ENCODE measurements at places on chromosomes 6 and 20.

- no peak for DNase-seq
These were observed 111.0 kb downstream of the GJA10 start for GRCh38 chr6:90005048-90005827.

DNA sequence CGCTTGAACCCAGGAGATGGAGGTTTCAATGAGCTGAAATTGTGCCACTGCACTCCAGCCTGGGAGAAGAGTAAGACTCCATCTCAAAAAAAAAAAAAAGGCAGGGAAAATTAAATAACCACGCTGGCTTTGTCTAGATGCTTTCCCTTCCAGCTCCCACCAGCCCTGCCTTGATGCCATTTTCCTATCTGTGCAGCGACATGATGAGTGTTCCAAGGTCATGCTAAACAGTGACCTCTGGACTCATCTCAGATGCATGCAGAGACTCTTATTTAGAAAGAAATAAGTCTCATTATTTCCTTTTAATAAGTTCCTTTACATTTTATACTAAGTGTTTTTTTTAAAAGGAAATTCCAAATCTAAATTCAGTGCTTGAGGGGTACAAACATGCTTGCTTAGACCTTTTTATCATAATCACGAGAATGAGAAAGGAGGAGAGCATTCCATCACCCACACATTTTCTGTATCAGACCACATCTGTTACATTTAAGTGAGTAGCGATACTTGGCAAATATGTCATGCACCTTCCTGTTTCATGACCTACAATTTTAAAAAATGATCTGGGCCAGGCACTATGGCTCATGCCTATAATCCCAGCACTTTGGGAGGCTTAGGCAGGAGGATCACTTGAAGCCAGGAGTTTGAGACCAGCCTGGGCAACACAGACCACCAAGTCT is 101.1 kb upstream of the RREB1 start:
- DNase-seq, result no peak

DNA sequence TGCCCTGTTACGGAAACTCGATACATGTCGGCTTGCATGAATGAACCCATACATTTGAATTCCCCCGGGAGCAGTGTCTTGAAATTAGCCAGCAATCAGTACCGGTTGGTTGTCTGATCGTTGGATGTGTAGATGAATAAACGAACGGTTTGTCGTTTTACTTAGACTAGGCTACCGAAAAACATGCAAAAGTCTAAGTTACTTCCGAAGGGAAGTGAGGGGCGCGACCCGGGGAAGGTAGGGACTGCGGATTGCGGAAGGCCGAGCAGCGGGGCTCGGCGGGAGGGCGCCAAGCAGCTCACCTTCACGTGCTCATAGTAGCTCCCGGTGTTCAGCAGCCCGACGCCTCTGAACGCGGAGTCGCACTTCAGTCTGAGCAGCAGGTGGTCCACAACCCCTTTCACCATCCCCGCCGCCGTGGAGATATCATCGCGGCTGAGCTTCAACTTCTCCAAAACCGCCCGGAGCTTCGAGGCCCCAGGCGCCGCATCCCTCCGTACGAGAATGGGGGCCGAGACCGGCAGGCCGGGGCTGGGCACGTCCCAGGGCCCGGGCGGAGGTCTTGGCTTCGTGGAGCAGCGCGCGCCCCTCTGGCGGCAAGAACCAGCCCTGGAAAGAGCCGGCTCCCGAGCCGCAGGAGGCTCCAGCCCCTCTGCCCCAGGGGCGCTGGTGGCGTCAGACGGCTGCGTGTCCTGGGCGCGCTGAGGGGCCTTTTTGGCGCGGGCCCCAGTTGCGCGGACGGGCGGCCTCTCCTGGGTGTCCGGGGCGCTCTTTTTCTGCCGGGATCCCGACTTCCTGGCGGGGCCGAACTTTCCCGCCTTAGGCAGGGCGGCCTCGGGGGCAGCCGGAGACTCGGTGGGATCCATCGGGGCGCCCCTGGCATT is 632 bp downstream of the CGAS start:
- peak; percentile 82 for DNase-seq

DNA sequence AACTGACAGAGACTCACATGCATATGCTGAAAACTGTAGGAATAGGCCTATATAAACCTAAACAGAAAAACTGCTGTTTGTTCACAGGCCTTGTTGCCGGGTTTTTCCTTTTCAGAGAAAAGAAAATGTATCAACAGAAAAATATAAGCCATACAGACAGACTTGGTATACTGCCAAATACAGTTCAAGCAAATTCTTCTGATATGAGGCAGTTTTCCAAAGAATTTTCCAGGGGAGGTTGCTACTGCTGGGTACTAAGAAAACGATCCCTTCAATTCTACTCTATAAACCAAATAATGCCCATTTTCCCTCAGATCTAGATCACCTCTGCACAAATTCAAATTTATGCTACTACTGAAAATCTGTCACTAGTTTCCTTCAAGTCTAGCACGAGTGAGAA is 59.4 kb downstream of the ME1 start:
- DNase-seq, result no peak

DNA sequence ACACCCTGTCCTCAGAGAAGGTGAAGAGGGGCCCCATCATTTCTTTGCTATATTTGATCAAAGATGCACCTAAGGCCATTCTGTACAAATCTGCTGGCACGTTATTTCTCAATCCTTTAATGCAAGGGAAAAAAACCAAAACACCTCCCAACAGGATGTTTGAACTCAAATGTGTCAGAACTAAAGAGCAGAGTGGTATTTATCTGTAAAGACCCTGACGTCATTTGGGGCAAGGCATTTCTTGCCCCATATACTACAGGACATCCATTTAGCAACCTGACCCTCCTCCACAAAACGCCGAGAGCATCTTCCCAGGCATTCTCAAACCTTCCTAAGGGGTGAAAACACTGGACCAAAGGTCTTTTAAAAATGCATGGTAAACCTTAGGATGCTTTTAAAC is 50.8 kb downstream of the ZMYND8 start:
- no peak for DNase-seq

- DNase-seq, result no peak
These were observed 172.5 kb downstream of the FOXA2 start for GRCh38 chr20:22411627-22412450.

DNA sequence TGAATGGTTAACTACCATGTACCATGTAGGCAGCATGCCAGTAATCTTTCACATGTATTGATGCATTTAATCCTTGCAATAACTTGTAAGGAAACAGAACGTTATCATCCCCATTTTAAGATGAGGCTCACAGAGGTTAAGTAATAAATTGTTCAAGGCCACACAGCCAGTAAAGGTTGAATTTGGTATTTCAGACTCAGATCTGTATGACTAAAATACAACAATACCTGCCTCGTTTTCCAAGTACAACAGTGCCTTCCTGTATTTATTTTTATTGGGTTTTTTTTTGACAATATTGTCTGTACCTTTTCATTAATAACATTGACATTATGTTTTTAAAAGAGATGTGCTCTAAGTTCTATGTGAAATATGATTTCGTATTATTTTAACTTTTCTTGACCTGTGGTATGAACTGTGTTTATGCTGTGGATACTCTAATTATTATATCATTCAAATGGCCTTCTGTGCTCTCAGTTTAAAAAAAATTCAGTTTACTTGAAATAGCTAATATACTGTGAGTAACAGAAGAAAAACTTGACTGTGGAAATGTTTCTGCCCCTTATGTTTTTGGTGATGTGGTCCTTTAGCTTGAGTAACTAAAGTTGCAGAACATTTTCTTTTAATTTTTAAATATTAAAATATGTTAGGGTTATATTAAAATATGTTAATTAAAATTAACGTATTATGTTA is 39.7 kb downstream of the XRN2 start:
- no peak for DNase-seq

- DNase-seq, result no peak
These were observed 20.9 kb upstream of the HLA-DOA start for GRCh38 chr6:33030245-33030644.

GRCh38 chr20:46060301-46060881 is 29.4 kb downstream of the NCOA5 start:
- peak; percentile 37 for DNase-seq

DNA sequence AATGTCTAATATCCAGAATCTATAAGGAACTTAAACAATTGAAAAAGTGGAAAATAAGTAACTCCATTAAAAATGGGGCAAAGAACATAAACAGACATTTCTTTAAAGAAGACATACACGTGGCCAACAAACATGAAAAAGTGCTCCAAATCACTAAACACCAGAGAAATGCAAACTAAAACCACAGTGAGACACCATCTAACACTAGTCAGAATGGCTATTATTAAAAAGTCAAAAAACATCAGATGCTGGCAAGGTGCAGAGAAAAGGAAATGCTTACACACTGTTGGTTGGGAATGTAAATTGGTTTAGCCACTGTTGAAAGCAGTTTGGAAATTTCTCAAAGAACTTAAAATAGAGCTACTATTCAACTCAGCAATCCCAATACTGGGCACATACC is 169.2 kb upstream of the MANEA start:
- DNase-seq, result no peak

GRCh38 chr6:83071707-83072106 is 4.2 kb downstream of the DOP1A start:
- DNase-seq, result no peak

GRCh38 chr6:109172101-109172746 is 76.9 kb downstream of the CEP57L1 start:
- no peak for DNase-seq

GRCh38 chr20:63628246-63628975 is 1.5 kb upstream of the GMEB2 start:
- DNase-seq, result peak; percentile 78

GRCh38 chr20:2604506-2604835 is 48.0 kb upstream of the NOP56 start:
- DNase-seq, result no peak

- no peak for DNase-seq
These were observed 307.1 kb upstream of the RNF24 start for GRCh38 chr20:4322499-4322898.

DNA sequence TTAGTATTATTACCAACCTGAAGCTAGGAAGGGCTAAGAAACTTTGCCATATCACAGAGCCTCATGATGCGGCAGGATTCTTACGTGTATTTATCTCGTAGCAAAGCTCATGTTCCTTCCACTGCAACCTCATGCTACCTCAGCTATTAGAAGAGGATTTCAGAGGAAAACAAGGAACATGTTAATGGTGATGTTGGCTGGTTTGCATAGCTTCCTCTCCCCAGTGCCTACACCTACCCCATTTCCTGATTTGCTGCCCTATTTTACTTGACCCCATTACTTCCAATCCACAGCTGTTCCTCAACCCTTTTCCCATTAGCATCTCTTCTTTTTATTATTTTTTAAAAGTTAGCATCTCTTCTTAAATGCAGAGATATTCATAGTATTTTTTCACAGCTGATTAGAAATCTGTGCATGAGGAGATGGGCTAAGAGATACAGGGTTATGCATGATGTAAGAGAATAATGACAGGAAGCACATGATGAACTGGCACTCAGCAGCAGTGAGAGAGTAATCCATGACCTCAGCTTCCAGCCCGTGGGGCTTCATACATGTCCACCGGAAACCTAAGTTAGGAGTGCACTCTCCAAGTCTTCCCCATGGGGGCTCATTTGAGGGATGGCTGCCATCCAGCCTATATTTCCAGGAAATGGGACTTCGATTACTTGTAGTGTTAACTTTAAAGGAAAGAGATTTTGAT is 106.1 kb upstream of the ASF1A start:
- no peak for DNase-seq

GRCh38 chr6:80094017-80094416 is 12.5 kb upstream of the BCKDHB start:
- DNase-seq, result peak; percentile 3

DNA sequence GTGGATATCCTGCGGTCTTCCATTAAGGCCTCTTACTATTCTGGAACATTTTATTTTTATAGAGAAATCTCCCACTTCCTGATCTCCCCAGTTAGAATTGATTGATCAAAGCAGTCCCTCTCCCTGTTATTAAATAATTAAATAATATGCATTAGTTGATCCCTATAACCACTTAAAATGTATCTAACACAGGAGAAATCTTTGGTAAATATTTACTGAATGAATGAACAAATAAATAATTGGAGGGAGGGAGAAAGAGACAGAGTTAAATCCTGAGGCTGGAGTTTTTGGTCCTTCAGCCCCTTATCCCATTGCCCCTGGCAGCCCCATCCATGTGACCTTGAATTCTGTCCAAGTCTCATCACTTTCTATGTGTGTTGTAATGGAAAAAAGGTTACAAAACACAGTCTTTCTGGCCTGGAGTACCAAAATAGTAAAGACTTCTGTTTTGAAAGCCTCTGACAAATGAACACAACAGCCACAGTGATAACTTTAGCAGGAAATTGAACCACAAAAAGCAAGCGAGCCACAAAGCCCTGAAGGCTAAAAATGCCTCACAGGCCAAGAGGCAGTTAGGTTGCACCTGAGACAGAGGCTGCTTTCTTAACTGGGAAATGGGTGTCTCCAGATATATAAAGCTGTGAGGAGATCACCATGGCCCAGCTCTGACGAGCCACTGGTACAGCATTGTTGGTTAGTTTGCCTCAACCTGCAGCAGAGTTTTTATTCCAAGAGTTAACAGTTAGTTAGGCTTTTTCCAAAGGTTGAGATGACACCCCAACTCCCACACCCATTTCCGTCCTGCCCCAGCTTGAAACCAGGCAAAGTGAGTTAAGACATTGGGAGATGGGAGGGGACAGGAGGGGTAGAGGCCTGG is 11.3 kb downstream of the NT5E start:
- DNase-seq, result peak; percentile 65

- DNase-seq, result no peak
These were observed 150.2 kb upstream of the SNX9 start for GRCh38 chr6:157672726-157673412.

DNA sequence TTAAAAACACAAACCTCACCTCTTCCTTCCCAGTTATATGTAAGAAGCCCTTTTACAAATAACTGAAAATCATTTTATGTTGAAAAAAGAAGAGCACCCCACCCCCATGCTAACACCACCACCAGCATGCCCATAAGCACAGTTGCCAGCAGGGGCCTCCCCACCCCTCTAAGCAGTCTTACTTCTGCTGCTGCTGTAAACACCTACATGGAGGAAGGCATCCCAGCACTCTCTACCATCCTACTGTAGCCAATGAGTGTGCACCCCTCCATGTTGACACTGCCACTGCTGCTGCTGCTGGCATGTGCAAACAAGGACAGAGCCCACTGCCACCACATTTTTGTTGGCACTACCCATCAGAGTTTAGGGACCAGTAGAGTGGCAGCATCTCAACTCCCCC is 49.6 kb upstream of the PHIP start:
- DNase-seq, result no peak

- DNase-seq, result no peak
These were observed 9.9 kb downstream of the CCDC167 start for GRCh38 chr6:37489697-37490336.

- DNase-seq, result no peak
These were observed 2.5 kb downstream of the TAP1 start for GRCh38 chr6:32851025-32851424.

DNA sequence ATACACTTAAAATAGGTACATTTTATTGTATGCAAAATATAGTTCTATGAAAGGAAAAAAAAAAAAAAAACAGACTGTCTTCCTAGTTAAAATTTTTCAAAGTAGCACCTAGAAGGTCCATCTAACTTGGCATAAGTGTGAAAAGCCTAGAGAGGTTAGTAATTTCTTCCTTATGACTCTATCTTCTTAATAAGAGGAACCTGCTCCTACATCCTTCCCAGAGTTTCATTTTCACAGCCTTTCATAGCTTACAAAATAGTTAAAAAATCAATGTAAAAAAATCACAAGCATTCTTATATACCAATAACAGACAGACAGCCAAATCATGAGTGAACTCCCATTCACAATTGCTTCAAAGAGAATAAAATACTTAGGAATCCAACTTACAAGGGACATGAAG is 28.8 kb downstream of the OGFRL1 start:
- no peak for DNase-seq

GRCh38 chr6:43478008-43478372 is 620 bp downstream of the TJAP1 start:
- DNase-seq, result no peak

GRCh38 chr6:137728386-137729349 is 138.4 kb upstream of the TNFAIP3 start:
- no peak for DNase-seq
